Fibroblast of mammary gland (primary cell): ENCODE measurements at places on chromosomes 16 and 17.
A peak's percentile ranks its signal among the peaks of the same experiment; 100 is the strongest.

DNA sequence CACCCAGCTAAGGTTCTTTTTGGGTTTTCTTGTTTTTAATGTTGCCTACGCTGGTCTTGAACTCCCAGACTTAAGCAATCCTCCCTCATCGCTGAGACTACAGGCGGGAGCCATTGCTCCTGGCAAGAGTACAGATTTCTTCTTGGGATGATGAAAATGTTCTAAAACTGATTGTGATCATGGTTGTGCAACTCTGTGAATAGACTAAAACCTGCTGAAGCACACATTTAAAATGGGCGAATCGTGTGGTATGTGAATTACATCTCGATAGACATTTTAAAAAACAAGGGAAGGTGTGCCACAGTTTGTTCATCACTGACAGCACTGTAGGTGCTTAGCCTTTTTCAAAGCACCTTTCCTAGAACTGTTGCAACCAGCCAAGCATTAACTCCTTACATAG lies 48.8 kb upstream of the CDH3 start:
- DNase-seq, result no peak

GRCh38 chr16:12788758-12789157 lies 14.9 kb downstream of the CPPED1 start:
- no peak for DNase-seq

- peak; percentile 38 for DNase-seq
These were observed 11.9 kb downstream of the SBK1 start for GRCh38 chr16:28304214-28304613.

GRCh38 chr17:57328109-57328882 lies 72.0 kb downstream of the MSI2 start:
- DNase-seq, result no peak

- no peak for DNase-seq
These were observed 68.5 kb upstream of the RPL38 start for GRCh38 chr17:74134991-74135390.

DNA sequence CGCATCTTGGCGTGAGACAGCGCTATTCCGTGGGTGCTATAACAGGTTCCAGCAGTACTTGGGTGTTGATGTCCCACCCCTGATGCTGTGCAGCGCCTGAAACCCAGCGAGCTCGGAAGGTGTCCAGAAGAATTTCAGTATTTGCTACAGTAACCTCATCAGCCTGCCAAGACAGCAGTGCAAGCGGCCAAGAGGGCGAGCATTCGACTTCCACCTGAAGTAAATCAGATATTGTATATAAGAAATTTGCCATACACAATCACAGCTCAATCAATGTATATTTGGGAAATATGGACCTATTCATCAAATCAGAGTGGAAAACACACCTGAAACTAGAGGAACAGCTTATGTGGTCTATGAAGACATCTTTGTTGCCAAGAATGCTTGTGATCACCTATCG lies 13.0 kb downstream of the APPBP2 start:
- no peak for DNase-seq

DNA sequence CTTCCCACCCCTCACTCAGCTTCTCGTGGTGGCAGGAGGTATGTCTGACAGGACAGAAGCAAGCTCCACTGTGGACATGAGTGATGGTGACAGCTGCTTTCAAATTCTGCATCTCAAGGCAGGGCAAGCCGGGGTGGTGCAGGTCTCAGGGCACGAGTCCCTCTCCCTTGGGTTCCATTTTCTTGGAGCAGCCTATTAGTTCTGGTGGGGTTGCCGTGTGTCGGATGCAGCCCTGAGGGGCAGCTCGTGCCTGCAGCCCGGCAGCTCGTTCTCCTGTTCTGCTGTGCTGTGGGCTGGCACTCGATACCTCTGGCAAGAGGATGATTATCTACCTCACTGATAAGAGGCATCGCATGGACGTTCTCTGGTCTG lies 16.5 kb upstream of the CLEC18C start:
- DNase-seq, result no peak

- no peak for DNase-seq
These were observed 11.8 kb upstream of the SLFN13 start for GRCh38 chr17:35460354-35460851.

- no peak for DNase-seq
These were observed 33.5 kb downstream of the CEP95 start for GRCh38 chr17:64540118-64540776.

GRCh38 chr16:83887080-83887479 lies 11.8 kb upstream of the MLYCD start:
- DNase-seq, result peak; percentile 27

DNA sequence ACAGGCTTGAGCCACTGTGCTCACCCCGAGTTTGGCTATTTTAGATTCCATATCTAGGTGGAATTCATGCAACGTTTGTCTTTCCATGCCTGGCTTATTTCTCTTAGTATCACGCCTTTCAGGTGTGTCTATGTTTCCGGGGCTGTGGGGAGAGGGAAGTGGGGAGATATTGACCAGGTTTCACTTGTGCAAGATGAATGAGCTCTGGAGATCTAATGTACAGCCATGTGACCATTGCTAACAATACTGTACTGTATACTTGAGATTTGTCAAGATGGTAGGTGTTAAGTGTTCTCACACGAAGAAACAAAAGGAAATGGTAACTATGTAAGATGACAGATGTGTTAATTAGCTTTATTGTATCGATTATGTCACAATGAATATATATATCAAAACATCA lies 199.6 kb downstream of the SHISA9 start:
- DNase-seq, result no peak

DNA sequence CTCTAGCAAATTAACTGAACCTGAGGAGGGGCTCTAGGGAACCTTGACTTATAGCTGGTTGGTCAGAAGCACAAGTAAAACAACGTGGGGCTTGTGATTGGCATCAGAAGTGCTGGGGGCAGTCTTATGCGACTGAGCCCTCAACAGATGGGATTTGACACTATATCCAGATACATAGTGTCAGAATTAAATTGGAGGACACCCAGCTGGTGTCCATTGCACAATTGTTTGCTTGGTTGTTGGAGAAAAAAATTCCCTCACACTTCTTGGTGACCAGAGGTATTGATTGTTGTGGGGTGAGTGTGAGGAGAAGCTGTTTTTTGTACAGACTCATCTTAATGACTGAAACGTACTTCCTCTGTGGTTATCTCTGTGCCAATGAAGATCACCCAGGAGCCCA lies 59.7 kb downstream of the NTN1 start:
- no peak for DNase-seq

DNA sequence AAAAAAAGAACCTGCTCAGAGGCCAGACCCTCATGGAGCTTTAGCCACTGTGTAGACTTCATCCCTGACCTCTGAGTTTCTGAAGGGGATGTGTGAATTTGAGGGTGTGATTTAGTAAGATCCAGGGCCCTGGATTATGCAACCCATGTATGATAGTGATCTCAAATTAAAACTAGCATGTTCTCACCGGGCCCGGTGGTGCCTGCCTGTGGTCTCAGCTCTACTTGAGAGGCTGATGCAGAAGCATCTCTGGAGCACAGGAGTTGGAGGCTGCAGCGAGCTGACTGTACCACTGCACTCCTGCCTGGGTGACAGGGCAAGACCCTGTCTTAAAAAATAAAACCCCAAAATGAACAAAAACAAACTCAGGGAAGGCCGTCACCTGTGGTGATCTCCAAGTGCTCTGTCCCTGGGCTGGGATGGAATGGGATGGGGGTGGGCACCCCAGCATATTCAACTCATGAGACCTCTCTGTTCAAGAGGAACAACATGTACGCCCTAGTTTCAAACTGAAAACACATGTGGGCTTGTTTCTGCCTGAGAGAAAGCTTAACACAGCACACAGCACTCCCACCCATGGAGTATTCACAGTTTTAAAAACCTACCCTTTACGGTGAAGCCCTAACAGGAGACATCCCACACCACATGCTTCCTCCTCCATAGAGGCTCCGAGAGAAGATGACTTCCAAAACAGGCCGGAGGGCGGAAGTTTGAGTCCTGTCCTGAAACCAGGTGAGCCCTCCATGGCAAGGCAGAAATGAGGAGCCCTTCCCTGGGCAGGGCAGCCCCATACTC lies 30.1 kb downstream of the GNPTG start:
- no peak for DNase-seq

GRCh38 chr16:8996891-8997290 lies 33.2 kb upstream of the USP7 start:
- DNase-seq, result no peak

DNA sequence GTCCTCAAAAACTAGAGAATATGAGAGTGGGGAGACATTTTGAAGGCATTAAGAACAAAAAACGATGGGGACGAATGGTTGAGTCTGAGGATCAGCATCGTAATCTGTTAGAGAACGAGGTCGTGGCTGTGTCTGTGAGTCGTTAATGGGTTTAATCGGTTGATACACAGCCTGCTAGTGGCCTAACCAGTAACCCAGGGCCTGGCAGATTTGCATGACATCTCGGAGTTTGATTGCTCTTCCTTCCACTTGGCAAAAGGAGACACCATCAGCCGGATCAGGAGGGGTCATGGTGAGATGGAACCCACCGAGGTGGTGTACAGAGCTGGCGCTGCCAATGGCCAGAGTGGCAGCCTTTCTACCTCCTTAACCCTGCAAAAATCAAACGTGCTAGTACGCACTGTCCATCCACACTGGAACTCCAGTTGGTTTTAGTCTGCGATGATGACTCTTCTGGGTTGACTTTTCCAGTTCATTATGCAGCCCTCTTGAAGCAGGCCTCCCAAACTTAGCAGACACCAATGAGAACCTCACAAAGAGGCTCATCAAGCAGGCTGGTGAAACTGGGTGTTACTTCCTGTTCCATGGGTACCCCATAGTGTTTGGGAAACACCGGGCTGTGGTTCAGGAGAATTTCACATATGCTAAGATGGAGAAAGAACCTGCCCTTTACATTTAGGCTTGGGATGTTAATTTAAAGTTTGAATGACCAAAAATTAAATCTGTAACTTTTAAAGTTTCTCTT lies 4.1 kb downstream of the HS3ST3B1 start:
- peak; percentile 47 for DNase-seq

DNA sequence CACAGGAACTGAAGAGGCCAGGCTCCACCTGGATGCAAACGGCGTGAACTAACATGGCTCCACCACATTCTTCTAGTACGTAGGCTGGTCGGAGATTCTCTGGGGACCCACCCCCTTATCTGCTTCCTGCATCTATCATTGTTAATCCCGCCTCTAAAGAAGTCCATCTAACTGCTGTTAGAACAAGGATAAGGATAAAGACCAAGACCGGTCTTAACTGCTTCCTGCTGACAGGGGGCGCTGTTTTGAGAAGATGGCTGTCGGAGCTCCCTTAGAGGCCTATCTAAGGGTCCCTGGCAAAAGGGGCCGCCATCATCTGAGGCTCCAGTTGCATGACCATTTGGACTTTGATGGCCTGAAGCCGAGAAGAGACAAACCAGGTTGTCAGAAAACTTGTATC lies 25.8 kb upstream of the TNFSF12 start:
- DNase-seq, result peak; percentile 20

DNA sequence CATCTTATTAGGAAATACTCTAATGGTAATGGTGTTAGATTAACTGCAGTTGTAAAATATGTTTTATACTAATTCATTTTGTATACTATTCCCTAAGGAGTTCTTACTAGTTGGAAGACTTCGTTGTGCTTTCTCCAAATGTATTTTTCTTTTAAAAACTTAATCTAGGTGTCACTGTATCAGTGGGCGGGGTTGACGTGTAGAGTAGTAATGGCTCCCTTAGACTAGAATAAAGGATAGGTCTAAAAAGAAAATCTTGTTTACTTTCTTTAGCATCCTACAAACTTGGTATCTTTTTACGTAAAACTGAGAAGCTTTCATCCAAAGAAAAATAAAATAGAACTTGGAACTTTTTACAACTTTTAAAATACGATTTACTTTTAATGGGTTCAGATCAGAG lies 55.0 kb upstream of the MRC2 start:
- no peak for DNase-seq

- DNase-seq, result no peak
These were observed 608 bp upstream of the COX10 start for GRCh38 chr17:14068542-14069250.

GRCh38 chr16:51939378-51939871 lies 607.5 kb downstream of the TOX3 start:
- DNase-seq, result no peak

GRCh38 chr16:48811478-48811877 lies 201.5 kb upstream of the N4BP1 start:
- DNase-seq, result no peak
